Hematopoietic multipotent progenitor cell treated with erythropoietin and hydrocortisone succinate and interleukin-3 and kit ligand, for 8 days (in vitro differentiated cells): ENCODE measurements at places on chromosomes 16 and 17.

DNA sequence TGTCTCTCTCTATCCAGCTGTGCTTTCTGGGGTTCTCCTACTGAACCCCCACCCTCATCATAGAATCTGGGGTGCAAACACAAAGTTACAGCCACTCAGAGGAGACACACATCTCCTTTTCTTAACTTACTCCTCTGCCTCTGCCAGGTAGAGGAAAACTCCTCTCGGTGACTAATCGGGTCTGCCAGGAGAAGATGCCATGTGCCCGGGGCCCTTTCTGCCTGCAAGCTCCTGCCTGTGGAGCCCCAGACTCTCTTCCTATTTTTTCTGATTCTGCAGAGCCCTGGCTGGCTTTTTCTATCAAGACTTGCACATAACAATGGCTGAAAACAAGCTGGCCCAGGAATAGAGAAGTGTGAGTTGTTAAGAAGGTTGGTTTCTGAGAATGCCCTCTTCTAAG is 10.4 kb downstream of the SLC6A4 start:
- DNase-seq = no peak

- DNase-seq = no peak
Observed at GRCh38 chr16:8686031-8686621, 11.7 kb downstream of the ABAT start.

DNA sequence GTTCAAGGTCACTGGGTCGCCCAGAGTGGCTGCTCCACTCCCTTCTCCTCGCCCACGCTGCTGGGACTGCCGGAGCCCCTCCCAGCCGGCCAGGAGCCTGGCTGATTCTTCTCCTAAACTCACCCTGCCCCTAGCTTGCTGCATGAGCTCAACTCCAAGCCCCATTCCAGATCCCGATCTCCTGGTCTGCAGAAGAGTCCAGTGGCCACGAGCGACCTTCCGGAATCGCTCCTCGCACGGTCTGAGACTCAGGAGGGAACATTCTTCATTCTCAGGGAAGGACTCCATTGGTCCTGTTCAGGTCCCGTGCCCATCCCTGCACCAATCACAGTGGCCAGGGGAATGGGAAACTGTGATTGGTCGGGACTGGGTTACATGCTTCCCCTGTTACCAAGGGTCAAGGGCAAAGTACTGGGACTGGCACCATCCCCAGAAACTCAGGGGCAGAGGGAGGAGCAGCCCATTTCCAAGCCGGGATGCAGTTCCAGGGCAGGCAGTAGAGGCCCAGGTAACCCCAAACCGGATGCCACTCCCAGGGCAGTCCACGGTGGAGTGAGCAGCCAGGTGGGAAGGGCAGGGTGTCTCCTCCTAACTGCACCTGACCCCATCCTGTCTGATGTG is 24.5 kb upstream of the CIBAR2 start:
- DNase-seq = no peak

- DNase-seq = no peak
Observed at GRCh38 chr17:41844971-41845370, 7.3 kb downstream of the KLHL10 start.

- DNase-seq = peak; percentile 90
Observed at GRCh38 chr17:65173976-65174683, 37.0 kb downstream of the RGS9 start.

GRCh38 chr17:81580481-81580880 is 28.3 kb upstream of the FAAP100 start:
- DNase-seq = peak; percentile 36

DNA sequence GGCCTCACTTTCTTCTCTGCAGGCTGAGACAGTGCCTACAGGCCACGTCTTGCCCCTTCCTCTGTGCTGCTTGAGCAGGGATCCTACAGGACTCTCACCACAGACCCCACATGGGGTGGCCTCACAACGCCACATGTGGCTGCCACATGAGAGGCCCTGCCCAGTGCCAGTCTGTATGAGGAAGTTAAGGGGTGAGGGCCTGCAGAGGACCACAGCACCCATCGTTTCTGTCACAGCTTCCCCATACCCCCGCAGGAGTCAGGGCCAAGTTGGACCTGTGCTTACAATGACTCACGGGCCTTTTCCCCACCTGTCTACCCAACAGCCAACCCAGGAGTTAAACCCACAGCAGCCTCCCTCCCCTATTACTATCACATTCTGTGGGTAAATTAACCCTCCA is 2.9 kb upstream of the GSDMB start:
- DNase-seq = no peak

- no peak for DNase-seq
Observed at GRCh38 chr17:45314741-45315647, 1.8 kb downstream of the MAP3K14 start.

GRCh38 chr16:27867122-27868110 is 196.1 kb downstream of the GSG1L start:
- DNase-seq = peak; percentile 82

DNA sequence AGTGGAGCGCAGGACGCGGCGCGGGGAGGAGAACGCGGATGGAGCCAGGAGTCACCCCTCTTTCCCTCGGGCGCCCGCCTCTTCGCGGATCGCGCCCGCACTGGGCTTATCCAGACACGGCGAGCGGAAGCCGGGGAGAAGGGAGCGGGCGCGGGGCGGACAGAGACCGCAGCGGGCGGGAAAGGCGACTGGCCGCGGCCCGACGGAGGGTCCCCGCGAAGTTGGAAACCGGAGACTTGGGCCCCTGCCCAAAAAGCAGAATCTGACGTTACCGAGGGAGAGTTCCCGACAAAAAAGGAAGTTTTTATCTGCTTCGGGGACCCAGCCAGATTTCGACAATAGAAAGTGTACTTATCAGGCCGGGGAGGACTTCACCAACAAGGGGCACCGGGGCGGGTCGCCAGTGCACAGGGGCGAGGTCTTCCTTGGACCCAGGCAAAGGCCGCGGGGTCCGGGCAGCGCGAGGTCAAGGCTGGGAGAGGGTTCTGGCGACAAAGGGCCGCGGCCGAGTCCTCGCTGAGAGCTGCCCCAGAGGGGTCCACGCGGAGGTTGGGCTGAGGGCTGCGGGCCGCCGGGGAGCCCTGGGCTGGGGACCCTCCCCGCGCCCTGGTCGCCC is 519 bp downstream of the ST6GALNAC2 start:
- no peak for DNase-seq

DNA sequence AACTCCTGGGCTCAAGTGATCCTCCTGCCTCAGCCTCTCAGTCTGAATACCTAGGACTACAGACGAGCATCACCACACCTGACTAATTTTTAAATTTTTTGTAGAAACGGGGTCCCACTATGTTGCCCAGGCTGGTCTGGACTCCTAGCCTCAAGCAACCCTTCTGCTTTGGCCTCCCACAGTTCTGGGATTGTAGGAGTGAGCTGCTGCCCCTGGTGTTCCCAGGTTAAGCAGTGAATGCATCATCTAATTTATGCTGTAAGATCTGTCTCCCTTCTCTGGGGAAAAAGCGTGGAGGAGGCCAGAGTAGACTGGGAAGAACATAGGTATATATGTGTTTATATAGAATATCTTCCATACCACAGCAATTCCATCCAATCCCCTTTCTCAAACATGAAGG is 6.6 kb upstream of the N4BP1 start:
- DNase-seq = no peak

DNA sequence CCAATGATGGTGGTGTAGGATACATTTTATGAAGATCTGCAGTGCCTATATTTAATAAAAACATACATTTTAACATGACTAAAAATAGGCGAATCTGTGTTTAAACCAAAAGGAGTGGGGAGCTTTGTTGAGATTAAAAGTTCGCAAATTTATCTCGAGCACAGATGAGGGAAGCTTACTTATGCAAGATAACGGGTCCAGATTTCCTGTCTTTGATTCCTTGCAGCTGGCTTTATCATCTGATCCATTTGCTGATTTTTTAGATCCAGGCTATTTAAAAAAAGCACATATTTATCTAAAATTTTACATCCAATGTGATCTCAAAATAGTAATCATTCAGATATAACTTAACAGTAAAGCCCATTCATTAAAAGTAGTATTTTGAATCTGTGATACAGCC is 57.0 kb upstream of the INTS2 start:
- no peak for DNase-seq

GRCh38 chr17:3724378-3725077 is 825 bp downstream of the HASPIN start:
- DNase-seq = no peak

- no peak for DNase-seq
Observed at GRCh38 chr17:76983075-76983775, 115.0 kb downstream of the MGAT5B start.

DNA sequence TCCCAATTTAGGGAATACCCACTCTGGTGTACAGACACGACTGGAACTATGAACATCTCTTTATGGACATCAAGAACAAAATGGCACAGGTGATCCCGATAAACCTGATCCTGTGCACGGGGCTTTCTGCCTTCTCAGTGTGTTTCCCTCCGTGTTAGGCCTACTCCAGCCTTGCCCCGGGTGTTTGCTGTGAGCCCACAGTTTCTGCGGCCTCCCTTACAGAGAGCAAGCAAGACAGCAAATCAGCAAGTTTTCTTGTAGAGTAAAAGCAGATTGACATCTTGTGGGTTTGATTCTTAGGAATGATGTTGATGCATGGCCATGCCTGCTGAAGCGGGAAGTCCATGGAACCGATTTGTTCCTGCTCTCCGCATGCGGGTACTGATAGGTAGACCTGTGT is 26.4 kb upstream of the ENDOV start:
- no peak for DNase-seq

- no peak for DNase-seq
Observed at GRCh38 chr16:35201151-35201550, 1741.7 kb downstream of the TP53TG3F start.

DNA sequence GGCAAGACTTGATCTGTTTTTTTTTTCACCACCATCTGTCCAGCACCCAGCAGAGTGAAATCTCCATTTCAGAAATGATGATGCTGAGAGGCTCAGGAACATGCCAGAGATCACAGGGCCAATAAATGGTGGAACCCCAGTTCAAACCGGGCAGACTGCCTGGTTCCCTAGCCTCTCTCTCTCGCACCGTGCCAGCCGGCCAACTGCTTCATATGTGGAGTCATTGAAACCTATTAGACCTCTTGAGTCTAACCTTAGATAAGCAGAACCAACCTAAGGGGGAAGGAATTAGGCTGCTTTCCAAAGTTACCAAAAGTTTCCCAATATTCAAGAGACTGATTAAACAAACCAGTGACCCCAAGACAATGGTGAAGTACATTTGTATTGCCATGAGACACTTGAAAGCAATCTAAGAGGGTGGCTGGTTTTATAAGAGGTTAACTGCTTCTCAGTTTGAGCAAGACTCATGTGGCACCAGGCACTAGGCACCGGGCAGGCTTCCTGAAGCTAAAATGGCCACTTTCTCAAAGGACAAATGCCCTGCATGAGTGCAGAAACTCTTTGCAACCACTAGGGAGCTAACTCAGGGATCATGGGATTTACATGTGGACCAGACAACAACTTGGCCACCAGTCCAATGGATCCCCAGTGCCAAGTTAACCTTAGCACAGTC is 18.4 kb downstream of the TOX3 start:
- no peak for DNase-seq

- peak; percentile 3 for DNase-seq
Observed at GRCh38 chr16:27839419-27839818, 224.1 kb downstream of the GSG1L start.

- peak; percentile 38 for DNase-seq
Observed at GRCh38 chr17:37220607-37220953, 155.2 kb upstream of the C17orf78 start.

DNA sequence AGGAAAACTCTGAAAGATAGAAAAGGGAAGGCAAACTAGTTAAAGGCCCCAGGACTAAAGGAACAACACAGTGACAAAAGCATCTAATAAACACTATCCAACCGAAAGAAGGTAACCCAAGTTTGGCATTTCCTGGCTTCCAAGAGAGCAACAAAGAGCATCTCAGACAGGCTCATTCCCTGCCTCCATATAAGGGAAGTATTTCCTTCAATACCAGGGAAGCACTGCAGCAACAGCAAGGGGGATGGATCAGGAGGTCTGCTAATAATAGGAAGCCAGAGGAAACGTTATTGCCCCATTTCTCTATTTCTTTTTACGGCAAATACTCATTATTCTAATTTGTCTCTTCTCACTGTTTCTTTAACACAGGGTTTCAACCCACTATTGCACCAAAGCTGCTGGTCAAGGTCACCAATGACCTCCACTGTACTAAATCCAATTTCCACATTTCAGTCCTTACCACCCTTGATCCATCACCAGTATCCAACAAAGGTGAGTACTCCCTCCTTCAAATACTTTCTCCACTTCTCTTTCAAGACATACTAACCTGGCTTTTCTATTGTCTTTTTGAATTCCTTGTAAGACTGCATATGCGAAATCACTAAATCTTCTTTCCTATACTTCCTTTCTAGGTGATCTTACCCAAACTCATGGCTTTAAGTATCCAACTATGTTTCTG is 86.1 kb downstream of the KANSL1 start:
- no peak for DNase-seq

- DNase-seq = no peak
Observed at GRCh38 chr16:68782198-68783174, 45.4 kb downstream of the CDH1 start.

GRCh38 chr17:72077326-72077960 is 43.4 kb upstream of the SOX9 start:
- no peak for DNase-seq

GRCh38 chr17:33974276-33974675 is 280.8 kb upstream of the CCL2 start:
- no peak for DNase-seq

DNA sequence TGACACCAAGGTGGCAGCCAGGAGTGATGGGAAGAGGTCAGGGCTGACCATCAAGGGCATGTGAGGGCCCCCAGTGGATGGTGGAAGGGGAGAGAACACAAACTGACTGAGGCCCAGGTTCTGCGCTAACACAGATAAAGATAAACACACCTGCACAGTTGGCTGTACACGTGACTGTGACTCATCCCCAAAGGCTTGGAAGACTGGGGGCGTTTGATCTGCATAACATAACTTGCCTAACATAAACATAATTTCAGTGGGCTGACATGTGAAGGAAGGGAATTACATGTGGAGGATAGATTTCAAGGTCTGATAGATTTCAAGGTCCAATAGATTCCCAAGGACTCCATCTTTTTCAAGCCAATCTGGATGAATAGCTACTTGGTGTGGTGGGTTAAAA is 100.9 kb upstream of the TNRC6C start:
- DNase-seq = no peak

DNA sequence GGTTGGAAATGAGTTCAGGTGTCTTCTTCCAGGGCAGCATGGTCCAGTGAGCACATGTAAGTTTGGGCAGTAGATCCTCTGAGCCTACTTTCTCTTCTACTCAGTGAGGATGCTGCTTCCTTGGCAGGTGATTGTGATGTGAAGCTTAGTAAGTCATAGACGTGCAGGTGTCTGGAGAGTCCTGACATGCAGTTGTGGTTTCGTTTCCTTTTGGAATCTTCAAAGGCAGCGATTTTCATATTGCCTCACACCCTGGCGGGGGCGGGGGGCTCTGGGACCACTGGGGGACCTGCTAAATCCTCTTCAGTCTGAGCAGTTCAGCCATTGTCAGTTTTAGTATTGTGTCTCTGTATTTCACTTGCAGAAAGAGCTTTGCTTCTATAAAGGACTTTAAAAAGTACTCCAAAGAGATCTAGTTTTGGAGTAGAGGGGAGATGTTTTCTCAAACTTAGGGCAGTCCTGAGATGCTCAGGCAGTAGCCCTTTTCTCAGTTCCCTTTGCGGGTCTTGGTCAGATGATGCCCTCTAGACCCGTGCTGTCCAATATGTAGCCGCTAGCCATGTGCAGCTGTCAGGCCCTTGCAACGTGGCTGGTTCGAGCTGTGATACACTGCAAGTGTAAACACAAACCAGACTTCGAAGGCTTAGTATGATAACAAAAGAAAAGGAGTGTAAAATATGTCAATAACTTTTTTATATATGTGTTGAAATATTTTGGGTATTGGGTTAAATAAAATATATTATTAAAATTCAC is 4.0 kb upstream of the CDK5R1 start:
- DNase-seq = no peak

GRCh38 chr16:52501746-52502145 is 45.2 kb downstream of the TOX3 start:
- no peak for DNase-seq

- DNase-seq = no peak
Observed at GRCh38 chr17:50517011-50517410, 8.8 kb downstream of the MYCBPAP start.
